Type B pancreatic cell (in vitro differentiated cells): ENCODE measurements at places on chromosomes 13 and 19. TPM values are rescaled to one million over a fixed set of nuclear protein-coding genes. Genes with fewer than 3 reads are reported as not detected.

GRCh38 chr19:3450796-3451411 lies 29.4 kb downstream of the SMIM24 start:
- DNase-seq: no peak
- no peak overlapping the region for H3K4me3 ChIP-seq
- peak overlapping the region; percentile 6 for H3K27ac ChIP-seq

GRCh38 chr19:42270346-42271044 lies 1.4 kb downstream of the CIC start:
- no peak overlapping the region for H3K4me3 ChIP-seq
- H3K36me3 ChIP-seq: no peaks in the 10 kb centered on the region
- peaks cover 34% of the 10 kb centered on the region for H3K4me1 ChIP-seq
- no peaks in the 10 kb centered on the region for H3K27me3 ChIP-seq
- H3K27ac ChIP-seq: no peak overlapping the region
- DNase-seq: no peak

DNA sequence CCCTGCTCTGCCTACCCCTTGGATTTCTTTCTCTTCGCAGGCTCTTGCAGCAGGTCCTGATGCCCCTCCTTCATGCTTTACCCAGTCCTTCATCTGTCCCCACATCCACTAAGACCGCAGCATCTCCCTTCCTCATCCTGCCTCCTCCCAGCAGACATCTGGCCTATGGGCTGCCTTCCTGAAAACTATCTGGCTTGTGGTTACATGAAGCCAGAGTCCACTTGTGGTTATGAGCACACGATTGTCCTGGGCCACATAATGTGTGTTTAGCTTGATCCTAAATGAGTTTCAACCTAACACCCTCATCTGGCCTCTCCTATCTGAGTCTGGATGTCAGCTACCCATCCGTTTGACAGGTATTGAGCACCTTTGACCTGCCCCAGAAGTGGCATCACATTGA lies 5.5 kb upstream of the ZNF175 start:
- H3K4me3 ChIP-seq: no peak overlapping the region
- no peak overlapping the region for H3K27ac ChIP-seq

DNA sequence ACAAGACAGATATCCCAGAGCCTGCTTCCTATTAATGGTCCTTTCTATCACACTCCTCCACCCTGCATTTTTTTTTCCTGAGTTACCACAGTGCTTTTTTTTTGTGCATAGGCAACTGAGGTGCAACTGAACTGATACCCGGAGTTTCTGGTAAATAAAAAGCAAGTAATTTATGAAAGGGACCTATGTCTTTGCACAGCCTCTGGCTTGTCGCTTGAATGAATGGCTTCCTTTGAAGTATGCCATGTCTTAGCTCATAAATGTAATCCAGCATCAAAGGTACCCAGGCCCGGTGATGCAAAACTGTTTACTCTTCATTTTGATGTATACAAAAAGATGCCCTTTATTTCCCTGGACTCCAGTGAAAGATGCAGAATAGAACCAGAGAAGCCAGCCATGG lies 31.8 kb downstream of the GSX1 start:
- DNase-seq: no peak
- no peak overlapping the region for H3K27ac ChIP-seq
- no peaks in the 10 kb centered on the region for H3K4me1 ChIP-seq
- no peaks in the 10 kb centered on the region for H3K36me3 ChIP-seq

- H3K36me3 ChIP-seq: peaks cover 17% of the 10 kb centered on the region
- H3K27me3 ChIP-seq: no peaks in the 10 kb centered on the region
- no peak overlapping the region for H3K27ac ChIP-seq
- no peak overlapping the region for H3K4me3 ChIP-seq
- no peak for DNase-seq
- H3K4me1 ChIP-seq: peaks cover 4% of the 10 kb centered on the region
These were observed 1.9 kb downstream of the TBC1D17 start for GRCh38 chr19:49879243-49879963.

Gene DBP
- 24.5 and 31.5 TPM in 2 replicates for total RNA-seq
